HCT116 (cell line): ENCODE measurements at places on chromosomes 16 and 17.

GRCh38 chr17:21545064-21545463 lies 147.3 kb upstream of the KCNJ18 start:
- DNase-seq = no peak

GRCh38 chr16:19745286-19746010 lies 27.4 kb downstream of the IQCK start:
- no peak for DNase-seq

- DNase-seq = no peak
Measured at GRCh38 chr17:37294888-37295287, 80.9 kb upstream of the C17orf78 start.

DNA sequence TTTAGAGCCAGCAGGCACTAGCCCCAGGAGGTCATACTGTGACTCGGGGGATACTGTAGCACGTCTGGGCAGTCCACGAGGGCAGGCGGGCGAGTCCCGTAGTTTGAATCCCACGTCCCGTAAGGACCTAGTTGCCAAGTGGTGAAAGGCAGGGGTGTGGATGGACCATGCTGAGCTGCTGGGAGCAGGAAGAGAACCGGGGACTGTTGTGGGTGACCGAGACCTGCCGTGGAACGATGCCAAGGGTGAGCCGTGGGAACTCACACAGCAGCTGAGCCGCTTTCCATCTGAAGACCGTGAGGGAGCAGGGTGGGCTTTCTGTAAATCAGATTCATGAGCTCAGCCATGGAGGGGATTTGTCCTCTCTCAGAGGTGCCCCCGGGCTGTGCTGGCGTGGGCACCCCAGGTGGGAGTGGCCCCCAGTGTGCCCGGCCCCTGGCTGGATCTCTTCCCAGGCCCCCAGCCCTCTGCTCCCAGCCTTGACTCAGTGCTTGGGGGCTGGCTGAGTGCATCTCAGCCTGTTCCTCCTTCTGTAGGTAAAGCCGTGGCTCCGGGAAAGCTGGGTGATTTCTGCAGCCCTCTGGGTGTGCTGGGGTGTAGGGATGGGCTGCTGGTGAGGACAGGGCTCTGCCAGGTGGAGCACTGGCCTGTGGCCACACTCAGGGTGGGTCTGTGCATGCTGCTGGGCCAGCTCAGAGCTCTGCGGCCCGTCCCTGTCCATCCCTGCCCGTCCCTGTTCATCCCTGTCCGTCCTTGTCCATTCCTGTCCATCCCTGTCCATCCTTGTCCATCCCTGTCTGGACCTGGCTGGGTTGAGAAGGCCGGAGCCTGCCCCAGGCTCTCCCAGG lies 13.6 kb downstream of the ASPSCR1 start:
- no peak for DNase-seq

- DNase-seq = no peak
Measured at GRCh38 chr17:27457731-27458523, 1.7 kb downstream of the KSR1 start.

- DNase-seq = no peak
Measured at GRCh38 chr16:67951485-67951884, 7.6 kb upstream of the LCAT start.

- DNase-seq = no peak
Measured at GRCh38 chr17:45104497-45104896, 27.8 kb downstream of the PLCD3 start.

DNA sequence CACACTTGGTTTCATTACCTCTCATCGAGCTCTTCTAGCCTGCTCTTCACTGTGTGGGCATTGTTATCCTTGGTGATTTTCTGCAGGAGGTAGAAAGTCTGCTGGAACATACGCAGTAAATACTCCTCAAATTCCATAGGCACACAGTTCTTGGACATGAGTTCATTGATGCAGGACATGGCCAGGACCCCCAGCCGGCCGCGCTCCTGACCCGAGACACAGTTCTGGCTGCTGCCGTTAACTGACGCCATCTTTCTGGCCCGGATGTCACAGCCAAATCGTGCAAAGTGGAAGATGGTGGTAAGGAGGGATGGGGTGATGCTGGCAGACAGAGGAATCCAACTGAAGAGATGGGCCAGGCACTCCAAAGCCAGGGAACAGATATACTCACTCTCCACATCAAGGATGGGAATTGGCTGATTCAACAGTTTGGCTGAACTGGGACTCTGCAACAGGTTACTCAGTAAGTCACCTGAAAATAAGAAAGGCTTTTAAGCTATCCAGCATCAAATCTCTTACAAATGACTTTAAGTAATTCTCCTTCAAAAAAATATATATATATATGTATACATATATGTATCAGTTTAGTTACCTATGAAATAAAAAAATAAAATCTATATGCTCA lies 55.6 kb downstream of the XPO6 start:
- no peak for DNase-seq

- no peak for DNase-seq
Measured at GRCh38 chr16:9666834-9667480, 515.3 kb downstream of the GRIN2A start.

DNA sequence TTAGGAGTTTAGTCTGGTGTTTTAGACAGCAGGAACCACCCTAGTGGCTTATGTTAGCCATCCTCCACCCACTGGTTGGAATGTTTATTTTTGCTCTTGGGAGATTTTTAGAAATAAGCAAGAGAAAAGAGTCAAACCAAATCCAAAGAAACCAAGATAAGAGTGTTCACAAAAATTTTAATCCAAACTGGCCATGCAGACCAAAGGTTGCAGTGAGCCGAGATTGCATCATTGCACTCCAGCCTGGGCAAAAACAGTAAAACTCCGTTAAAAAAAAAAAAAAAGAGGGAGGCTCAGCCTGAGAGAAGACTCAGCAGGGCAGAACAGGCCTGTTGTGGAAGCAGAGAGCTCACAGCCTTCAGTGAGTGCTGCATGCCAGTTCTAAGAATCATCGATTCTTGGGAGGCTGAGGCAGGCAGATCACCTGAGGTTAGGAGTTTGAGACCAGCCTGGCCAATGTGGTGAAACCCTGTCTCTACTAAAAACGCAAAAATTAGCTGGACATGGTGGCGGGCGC lies 12.2 kb upstream of the C16orf54 start:
- DNase-seq = no peak

DNA sequence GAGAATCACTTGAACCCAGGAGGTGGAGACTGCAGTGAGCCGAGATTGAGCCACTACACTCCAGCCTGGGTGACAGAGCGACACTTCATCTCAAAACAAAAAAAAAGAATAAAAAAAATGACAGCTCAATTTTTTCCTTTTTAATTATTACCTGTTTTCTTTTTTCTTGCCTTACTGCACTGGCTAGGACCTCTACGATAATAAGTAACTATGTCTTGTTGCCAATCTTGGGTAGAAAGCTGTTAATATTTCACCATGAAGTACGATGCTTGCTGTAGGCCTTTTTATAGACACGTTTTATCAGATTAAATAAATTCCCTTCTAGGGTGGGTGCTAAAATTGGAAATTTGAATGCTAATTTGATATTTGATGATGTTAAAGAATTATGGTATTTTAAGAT lies 82.8 kb downstream of the GLG1 start:
- DNase-seq = no peak

GRCh38 chr16:79618041-79618691 lies 17.6 kb upstream of the MAF start:
- no peak for DNase-seq

GRCh38 chr16:64167936-64168335 lies 953.9 kb downstream of the CDH11 start:
- DNase-seq = no peak

DNA sequence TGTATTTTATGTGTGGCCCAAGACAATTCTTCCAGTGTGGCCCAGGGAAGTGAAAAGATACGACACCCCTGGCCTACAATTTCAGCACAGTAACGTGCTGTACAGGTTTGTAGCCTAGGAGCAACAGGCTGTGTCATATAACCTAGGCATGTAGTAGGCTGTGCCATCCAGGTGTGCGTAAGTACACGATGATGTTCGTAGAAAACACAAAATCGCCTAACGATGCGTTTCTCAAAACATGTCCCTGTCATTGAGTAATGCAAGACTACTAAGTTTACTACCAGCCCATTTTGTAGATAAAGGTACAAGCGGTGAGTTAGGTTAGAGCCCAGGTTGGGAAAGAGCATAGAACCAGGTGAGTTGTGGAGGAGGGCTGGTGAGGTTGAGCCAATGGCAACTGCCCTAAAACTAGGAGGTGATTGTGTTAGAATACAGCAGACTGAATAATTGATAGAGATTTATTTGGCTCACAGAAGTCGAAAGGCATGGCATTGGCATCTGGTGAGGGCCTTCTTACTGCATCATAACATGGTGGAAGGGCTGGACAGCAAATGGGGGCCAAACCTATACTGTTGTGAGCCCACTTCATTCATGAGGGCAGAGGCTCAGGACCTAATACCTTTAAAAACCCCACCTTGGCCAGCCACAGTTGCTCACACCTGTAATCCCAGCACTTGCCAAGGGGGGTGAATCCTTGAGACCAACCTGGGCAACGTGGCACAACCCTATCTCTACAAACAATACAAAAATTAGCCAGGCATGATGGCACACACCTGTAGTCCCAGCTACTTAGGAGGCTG lies 4.2 kb downstream of the EIF1 start:
- no peak for DNase-seq

- no peak for DNase-seq
Measured at GRCh38 chr16:75919664-75920063, 193.4 kb upstream of the CPHXL start.

DNA sequence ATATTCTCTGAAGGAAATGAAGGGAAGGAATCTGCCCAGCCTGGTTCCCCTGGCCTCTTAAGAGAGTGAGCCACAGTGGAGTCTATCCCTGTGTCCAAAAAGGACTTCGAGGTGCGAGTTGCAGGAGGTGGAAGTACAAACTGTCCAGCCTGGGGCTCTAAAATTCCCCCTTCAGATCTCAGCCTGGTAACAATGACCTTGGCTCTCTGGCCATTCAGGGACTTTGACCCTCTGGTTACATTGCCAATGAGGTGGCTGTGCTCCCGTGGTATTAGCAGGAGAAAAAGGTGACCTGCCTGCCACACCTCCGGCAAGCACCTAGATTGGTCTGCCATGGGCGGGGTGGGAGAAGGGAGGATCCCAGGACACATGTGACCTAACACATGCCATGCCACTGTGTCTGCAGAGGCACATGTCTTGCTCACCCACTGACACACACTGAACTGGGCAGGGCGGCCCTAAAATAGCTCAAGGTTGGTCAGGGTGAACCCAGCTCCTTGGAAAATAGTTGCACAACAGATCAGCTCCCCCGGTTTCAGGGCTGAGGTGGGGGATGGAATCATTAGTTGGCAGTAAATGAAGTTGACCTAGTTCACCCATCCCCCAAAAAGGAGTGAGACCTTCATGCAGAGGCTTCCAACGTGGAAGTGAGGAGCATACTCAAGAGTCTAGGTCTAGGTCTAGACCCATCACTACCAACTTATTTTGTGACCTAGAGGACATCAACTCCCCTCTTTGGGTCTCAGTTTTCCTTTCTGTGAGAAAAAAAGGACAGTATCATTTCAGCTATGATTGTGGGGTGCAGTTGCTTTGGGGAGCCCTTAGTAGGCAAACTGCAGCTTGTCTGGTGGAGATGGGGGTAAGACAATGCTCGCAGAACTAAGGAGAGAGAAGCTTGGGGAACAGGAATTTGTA lies 2.2 kb downstream of the NR1D1 start:
- no peak for DNase-seq

DNA sequence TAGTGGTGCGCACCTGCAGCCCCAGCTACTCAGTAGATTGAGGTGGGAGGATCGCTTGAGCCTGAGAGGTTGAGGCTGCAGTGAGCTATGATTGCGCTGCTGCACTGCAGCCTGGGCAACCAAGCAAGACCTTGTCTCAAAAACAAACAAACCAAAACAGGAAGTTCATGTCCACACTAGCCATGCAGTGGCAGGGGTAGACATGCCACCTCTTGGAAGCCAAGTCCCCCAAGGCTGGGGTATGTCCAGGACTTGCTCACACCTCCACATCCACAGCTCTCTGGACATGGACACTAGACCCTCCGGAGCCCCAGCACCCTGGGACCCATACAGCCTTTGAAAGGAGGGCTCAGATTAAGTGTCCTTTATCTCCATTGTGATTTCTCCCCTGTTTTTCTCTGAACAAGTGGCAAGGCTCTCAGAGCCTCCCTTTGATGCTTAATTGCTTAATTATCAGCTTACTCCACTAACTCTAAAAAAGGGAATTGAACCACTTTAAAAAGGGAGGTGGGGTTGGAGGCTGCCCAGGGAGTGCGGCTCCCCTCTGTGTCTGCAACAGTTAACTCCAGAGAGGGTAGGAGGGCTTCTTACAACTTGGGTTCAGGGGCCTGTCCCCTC lies 424.6 kb upstream of the C16orf82 start:
- no peak for DNase-seq

DNA sequence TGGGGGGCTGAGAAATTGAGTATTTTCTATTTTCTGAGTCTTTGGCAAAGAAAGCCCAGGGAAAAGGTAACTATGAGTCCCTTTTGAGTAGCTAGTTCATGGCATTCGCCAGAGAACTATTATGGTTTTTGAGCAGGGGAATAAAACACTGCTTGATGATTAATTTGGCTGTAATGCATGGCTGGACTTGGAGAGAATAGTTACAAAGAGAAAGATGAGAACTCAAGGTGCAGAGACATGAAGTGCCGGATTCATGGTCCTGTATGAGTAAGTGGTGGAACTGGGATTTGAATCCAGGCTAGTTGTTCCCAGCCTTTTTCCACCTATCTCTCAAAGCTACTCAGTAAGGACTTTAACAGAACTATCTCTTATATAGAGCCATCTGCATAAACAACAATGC lies 266.6 kb downstream of the CA10 start:
- no peak for DNase-seq

DNA sequence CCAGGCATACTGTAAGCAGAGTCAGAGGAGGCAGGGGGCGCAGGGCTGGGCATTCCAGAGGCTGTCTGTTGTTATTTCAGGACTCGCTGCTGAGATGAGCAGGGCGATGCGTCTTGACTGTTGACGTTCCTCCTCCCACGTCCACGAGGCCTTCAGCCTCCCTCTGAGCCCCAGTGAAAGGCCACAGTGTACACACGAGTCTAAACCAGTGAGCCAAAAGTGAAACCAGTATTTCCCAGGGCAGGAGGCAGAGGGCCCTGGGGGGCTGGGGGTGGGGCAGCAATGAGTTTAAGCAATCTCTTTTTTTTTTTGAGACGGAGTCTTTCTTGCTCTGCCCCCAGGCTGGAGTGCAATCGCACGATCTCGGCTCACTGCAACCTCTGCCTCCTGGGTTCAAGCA lies 21.5 kb downstream of the SMTNL2 start:
- no peak for DNase-seq

DNA sequence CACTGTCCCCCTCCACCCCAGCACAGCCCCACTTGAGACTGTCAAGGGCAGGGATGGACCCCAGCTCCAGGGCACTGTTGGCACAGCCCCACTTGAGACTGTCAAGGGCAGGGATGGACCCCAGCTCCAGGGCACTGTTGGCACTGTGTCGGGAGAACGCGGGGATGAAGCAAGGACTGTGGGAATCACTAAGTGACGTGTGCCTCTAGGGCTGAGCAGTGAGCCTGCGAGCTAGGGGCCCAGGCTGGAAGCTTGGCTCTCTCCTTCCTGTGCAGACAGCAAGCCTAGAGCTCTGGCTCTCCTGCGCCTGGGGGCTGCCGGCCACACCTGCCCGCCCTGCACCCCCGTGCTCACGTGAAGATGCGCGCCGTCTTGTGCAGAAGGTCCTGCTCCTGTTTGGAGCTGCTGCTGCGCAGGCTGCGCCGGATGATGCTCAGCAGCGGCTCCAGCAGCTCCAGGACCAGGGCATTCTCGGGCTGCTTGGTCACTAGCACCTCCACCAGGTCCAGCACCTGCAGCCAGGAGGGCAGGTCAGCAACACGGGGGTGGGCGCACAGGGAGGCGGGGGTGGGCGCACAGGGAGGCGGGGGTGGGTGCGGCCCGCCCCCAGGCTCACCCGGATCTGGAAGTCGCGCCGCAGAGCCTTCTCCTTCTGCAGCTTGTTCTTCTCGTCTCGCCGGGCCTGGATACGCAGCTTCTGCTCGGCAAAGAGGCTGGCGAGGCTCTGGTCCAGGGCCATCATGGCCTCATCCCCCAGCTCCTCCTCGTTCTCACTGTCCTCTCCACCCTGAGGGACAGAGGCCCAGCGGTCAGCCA lies 10.8 kb downstream of the MYBBP1A start:
- DNase-seq = no peak
